ENCODE measurements at places on chromosomes 5 and 9.

DNA sequence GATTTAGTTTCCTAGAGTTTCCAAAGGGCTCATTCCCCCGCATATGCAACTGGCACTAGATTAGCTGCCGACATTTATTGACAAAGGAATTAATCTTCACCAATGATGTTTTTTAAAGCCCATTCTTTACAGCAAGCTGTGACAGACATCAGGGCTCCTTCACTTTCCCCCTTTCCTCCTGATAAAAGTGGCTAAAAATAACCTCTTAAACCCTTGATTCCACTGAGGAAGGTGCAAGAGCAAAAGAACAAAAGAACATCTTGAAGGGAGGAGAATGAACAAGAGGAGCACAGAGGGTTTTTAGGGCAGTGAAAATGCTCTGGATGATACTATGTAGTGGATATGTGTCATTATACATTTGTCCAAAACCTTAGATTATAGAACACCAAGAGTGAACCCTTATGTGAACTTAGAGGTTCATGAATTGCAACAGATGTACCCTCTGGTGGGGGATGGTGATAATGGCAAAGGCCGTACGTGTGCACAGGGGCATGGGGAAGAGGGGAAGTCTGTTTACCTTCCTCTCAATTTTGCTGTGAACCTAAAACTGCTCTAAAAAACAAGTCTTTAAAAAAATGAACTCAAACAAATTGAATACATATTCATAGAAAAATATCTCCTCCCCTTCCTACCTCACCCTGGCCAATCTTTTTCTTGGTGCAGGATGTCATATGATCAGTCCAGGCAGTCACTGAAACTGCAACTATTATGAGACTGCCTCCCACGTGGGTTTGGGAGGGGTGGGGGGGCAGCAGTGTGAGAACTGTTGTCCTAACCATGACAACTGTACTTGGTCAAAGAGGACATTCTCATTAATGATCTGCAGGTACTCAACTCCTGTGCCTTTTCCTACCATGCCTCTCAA is 83.0 kb downstream of the MARCHF3 start:
- peak; percentile 16 for DNase-seq

DNA sequence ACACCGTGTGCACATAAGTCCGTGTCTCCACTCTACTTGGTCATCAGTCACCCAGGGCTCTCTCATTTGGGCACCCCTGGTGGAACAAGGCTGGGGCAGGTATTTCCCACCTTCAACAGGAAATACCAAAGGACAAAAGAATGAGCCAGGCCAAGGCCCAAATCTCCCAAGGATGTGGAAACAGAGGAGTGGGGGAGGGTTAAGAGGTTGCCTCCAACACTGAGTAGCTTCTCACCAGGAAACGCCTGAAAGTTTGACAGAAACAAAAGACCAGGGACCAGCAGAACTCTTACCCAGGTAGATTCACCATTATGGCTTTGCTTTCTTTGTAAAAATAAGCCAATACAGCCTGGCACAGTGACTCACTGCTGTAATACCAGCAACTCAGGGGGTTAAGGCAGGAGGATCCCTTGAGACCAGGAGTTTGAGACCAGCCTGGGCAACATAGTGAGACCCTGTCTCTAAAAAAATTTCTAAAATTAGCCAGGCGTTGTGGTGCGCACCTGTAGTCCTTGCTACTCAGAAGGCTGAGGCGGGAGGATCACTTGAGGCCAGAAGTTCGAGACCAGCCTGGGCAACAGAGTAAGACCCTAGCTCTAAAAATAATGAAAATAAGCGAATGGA is 12.7 kb downstream of the SLC1A3 start:
- DNase-seq: no peak

- DNase-seq: no peak
Measured at GRCh38 chr5:142385194-142385593, 60.4 kb upstream of the SPRY4 start.

- no peak for DNase-seq
Measured at GRCh38 chr9:96048104-96048955, 172.8 kb downstream of the ERCC6L2 start.

DNA sequence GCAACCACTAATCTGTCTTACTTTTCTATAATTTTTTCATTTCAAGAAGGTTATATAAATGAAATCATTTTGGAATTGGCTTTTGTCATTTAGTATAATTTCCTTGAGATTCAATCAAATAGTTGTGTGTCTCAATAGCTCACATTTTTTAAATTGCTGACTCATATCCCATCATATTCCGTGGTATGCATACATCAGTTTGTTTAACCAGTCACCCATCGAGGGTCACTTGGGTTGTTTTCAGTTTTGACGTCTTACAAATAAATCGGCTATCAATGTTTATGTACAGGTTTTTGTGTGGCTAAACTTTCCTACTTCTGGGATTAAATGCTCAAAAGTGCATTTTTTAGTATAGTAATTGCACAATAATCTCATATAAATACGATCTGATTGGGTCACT is 185.5 kb downstream of the TAF11L14 start:
- DNase-seq: no peak

DNA sequence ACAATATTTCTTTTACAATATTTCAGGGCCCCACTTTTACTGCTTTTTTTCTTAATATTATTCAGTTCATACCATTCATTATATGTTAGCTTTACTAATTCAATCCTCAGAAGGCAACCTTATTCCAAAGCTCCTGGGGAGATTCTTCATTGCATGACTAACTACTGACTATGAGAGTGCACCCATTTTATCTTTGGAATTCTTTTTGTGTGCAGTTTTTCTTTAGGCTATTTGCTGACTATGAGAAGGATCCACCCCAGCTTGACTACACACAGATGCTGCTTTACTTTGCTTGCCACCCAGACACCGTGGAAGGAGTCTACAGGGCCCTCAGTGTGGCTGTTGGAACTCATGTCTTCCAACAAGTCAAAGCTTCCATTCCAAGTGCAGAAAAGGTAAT is 56.9 kb upstream of the IL7R start:
- no peak for DNase-seq

- DNase-seq: no peak
Measured at GRCh38 chr5:71492817-71493615, 37.6 kb downstream of the BDP1 start.

- no peak for DNase-seq
Measured at GRCh38 chr5:34624691-34625090, 31.4 kb upstream of the RAI14 start.

- peak; percentile 57 for DNase-seq
Measured at GRCh38 chr5:177498013-177498787, 796 bp upstream of the PDLIM7 start.

DNA sequence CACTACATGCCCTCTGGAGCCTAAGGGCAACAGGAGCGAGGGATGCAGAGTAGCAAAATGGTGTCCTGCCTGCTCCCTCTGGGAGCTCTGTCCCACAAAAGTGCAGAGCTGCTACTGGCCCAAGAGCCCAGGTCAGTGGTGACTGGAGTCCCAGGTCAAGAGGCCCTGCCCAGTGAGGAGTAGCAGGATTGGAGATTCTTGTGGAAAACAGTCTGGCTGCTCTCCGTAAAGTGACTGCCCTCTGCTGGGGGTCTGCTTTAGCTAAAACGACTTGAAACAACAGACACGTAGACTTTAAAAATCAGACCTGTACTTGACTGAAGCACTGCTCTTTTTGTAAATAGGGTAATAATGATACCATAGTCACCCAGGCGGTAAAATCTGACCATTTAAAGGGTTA is 917.0 kb downstream of the MAT2B start:
- DNase-seq: no peak

GRCh38 chr5:1800472-1801221 is 560 bp upstream of the NDUFS6 start:
- DNase-seq: peak; percentile 82

DNA sequence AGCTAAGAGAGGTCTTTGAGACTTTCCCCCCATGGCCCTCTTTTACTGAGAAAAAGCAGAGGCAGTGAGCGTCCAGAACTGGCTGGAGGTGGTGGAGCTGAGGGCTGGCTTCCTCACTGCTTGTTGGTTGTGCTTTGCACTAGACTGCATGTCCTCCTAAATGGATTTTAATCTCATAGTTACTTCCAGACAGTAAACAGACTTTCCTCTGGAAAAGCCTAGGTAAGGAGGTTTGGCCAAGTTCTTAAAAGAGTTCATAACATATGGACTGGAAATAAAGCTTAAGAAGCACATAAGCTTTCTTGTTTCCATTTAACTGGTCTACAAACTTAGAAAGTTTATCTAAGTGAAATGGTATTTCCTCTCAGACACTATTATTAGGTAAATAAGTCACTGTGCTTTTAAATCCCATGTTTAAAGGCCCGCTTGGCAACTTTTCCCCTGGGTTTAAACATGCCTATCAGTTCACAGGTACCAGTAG is 2.0 kb downstream of the ASPN start:
- no peak for DNase-seq

- no peak for DNase-seq
Measured at GRCh38 chr5:77355751-77356150, 136.4 kb downstream of the WDR41 start.

DNA sequence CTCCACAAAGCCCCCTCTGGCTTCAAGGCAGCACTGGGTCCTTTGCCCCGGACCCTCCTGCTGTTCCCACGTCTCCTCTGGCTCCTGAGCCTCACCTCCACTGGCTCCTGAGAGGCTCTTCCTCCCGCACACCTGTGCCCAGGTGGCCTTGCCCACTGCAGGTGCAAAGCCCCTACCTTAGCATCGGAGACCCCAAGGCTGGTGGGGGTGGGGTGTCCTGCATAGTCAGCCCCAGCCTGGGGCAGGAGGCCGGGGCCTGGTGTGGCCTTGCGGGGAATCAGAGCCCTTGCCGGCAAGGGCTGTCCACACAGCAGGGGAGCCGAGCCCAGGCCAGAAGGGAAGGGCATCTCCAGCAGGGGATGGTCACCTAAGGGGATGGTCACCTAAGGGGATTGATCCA is 41.3 kb upstream of the CEP72 start:
- DNase-seq: no peak

GRCh38 chr5:85813146-85813545 is 804.6 kb upstream of the COX7C start:
- DNase-seq: no peak

GRCh38 chr5:151086905-151087360 is 6.1 kb upstream of the TNIP1 start:
- no peak for DNase-seq

DNA sequence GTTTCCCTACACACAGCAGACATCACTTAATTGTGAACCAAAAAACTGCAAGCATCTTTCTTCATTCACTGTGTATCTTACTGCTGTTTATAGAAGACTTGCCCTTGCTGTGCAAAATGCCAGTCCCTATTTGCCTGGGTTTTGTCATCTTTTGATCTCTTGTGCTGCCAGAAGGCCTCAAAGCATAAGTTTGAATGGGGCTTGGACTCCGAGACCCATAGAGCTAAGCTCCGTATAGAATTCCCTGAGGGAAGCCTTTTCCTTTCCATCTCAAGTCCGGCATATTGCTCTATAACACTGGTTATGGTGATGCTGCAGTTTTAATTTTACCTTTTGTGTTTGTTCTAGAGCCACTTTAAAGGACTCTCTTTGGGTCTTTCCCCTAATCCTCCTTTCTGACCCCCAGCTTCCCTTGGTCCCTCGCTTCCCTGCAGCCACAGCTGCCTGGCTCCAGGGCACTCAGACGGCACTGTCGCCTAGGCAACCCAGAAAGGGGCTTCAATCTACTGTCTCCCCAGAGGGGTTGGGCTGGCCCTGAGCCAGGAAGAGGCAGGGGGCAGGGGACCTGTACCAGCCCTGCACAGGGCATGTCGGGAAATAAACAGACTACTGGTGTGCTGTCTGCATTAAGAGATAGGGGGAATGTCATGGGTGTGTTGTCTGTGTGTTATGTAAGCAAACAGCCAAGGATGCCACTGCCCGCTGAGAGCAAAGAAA is 73.4 kb upstream of the MELK start:
- DNase-seq: no peak

DNA sequence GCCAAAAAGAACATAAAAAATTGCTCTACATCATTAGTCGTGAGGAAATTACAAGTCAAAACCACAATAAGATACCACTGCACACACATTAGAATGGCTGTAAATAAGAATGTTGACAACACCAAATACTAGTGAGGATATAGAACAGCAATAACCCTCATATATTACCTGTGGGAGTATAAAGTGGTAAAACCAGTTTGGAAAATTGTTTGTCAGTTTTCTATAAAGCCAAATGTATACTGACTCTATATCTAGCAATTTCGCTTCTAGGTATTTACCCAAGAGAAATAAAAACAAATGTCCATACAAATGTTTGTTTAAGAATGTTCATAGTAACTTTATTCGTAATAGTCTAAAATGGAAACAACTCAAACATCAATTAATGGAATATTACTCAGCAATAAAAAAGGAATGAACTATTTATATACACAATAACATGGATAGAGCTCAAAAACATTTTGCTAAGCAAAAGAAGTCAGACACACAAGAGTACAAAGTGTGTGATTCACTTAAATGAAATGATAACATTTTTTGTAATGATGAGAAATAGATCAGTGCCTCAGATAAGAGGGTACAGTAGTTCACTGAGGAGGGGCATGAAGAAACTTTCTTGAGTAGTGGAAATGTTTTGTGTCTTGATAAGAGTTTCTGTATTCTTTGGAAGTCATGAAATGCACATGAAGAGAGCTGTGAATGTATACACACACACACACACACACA is 219.6 kb upstream of the ZNF462 start:
- no peak for DNase-seq

DNA sequence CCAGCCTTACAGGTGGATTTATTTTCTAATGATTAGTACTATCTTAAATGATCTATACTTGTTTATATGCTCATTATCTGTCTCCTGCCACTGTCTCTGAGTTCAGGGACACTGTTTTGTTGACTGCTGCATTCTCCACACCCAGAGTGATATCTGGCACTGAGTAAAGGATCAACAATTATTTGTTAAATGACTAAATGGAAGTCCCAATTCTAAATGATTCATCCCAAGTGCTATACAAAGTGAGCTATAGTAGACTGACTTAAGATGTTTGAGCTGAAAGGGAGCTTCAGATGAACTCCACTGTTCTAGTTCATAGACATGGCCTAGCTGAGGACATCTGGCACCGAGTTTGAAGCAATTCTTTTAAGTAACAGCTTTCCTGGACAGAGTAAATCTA is 40.5 kb downstream of the ITGA2 start:
- no peak for DNase-seq

- DNase-seq: peak; percentile 71
Measured at GRCh38 chr9:87909310-87910041, 8.3 kb upstream of the SPATA31C1 start.

- no peak for DNase-seq
Measured at GRCh38 chr9:114388764-114389375, 1.1 kb upstream of the AKNA start.

DNA sequence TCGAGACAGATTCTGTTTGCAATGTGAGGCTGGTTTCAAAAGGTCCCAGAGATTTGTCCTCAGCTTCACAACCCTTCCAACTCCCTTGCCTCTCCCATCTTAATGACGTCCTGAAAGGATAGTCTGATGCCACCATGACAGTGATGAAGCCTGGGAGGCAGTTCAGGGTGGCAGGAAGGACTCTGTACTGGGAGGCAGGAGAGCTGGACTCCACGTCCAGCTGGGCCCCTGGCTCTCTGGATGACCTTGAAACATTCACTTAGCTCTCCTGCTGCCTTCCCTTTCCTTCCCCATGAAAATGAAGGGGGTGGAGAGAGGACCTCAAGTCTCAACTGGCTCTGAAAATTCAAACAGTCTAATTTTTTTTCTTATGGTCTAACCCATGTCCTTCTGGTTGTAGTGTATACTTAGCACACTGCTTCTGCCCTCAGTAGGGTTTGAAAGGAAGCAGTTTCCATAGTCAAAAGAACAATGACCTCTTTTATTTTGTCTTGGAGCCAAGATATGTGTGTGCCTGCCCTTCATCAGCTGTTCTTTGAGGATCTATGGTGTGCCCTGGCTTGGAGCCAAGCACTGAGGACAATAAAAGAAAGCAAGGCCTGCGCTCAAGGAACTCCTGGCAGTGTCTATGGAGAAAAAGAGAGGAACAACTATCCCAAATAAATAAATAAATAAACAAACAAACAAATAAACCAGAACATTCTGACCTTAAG is 188.3 kb downstream of the GRIA1 start:
- DNase-seq: no peak

Measured in OCI-M1 (cell line).